ENCODE measurements at places on chromosomes 16 and 17.

DNA sequence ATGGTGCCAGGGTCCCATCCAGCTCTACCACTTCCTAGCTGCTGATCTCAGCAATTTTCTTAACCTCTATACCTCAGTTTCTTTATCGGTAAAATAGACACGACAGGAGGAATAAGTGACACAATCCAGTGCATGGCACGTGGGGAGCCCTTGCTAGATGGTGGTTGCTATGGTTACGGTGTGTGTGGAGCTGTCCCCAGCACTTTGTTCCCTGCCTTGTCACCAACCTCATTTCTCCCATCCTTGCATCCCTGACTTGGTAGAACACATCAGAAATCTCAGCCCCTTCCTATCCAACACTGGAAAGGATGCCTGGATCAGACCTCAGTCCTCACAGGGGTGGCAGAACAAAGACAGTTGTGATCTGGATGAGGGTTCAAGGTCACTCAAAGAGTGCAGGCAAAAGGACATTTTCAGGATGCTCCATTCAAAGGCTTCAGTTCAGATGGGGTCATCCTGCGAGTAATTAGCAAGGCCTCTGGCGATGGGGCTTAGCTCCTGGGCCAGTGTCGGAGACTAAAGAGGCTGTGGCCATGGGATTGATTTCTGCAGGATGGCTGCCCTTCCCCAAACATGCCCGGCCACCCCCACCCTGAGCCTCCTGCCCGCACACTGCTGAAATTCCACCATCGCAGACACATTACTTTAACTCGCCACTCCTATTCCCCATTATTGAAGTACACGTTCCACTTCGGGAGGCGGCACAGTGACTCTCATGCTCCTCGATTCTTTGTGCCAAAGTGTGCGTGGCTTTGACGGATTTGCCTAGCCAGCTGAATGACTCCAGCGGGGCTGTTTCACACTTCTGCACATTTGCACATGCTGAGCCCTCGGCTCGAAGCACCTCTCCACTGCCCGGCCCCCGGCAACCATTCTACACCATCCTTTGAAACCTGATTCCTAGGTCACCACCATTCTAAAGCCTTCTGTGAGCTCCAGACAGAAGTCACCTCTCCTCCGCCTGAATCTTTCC is 40.3 kb downstream of the WNT3 start:
- DNase-seq = peak; percentile 2

- DNase-seq = no peak
Measured at GRCh38 chr17:50095626-50096037, 481 bp downstream of the PDK2 start.

DNA sequence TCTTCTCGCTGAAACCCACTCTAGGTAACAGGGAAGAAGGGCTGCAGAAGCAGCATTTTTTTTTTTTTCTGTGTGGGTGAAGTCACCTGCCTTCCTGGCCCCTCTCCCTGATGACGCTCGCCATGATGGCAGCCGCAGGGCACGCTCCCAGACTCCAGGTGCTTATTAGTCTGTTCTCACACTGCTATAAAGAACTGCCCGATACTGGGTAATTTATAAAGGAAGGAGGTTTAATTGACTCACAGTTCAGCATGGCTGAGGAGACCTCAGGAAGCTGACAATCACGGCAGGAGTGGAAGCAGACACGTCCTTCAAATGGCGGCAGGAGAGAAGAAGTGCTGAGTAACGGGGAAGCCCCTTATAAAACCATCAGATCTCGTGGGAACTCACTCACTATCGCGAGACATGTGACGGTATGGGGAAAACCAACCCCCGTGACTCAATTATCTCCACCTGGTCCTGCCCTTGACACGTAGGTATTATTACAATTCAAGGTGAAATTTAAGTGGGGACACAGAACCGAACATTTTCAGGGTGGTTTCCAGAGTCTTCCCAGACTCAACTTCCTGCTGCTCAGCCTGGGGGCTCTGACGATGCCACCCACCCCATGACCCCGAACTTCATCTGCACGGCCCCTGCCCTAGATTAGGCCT is 34.9 kb upstream of the NLRP1 start:
- DNase-seq = no peak

DNA sequence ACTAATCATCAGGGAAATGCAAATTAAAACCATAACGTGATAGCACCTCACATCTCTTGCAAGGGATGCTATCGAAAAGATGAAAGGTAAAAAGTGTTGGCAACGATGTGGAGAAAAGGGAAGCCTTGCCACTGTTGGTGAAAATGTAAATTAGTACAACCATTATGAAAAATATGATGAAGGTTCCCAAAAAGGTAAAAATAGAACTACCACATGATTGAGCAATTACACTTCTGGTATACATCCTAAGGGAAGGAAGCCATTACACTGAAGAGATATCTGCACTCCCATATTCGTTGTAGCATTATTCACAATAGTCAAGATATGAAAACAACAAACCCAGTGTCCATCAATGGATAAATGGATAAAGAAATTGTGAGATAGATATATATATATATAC is 21.5 kb downstream of the ABCA10 start:
- DNase-seq = peak; percentile 72

DNA sequence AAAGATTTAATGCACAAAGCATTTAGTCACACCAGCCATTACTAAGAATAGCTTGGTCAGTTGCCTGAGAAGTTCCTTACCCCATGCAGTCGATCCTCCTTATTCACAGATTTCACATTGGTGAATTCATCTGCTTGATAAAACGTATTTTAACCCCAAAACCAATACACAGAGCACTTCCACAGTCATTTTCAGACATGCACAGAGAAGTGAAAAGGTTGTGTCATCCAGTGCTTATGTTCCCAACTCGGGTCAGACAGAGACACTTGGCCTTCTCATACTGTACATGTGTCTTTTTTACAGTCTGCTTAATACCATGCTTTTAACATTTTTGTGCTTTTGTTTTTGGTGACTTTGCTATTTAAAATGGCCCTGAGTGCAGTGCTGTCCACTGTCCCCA is 219.7 kb downstream of the SPECC1 start:
- peak; percentile 78 for DNase-seq

GRCh38 chr17:57954397-57955182 is 622 bp downstream of the CUEDC1 start:
- DNase-seq = no peak

Data from MV-4-11 (cell line).